ENCODE measurements at places on chromosomes 4 and X. TPM values are rescaled to one million over a fixed set of nuclear protein-coding genes. Genes with fewer than 3 reads are reported as not detected.

The GAGE2A gene
- not detected for total RNA-seq

The GRIA2 gene
- total RNA-seq: not detected

DNA sequence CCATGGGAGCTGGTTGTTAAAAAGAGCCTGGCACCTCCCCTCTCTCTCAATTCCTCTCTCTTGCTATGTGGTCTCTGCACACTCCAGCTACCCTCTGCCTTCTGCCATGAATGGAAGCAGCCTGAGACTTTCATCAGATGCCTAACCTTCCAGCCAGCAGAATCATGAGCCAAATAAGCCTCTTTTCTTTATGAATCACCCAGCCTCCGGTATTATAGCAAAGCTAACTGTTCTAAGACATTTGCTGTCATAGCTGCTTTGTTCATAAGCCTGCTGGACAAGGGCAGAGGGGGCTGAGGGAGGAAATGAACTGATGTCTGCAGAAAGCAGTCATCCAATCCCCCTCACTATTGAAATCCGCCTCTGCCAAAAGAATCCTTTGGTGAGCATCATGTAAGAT is 196.7 kb downstream of the ZNF330 start:
- DNase-seq: peak; percentile 73

GRCh38 chr4:134533068-134533467 is 331.5 kb upstream of the PABPC4L start:
- no peak for DNase-seq

DNA sequence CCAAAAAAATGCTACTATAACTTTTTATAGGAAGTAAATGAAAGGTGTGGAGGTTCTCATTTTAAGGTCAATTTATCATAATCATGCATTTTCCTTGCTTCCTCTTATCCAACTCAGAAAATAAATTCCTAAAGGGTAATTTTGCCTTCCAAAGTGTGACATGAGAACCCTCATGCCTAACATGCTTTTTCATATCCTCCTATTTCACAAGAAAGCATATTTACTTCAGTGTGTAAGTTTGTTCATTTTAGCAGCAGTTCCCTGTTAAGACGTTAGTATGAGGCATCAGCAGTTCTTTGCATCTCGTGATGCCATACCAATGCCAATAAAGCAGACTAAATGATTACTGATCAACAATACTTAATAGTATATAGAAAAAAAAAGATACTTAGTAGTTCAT is 18.4 kb downstream of the WDFY3 start:
- peak; percentile 17 for DNase-seq
